ENCODE measurements at places on chromosomes 5 and 9.

DNA sequence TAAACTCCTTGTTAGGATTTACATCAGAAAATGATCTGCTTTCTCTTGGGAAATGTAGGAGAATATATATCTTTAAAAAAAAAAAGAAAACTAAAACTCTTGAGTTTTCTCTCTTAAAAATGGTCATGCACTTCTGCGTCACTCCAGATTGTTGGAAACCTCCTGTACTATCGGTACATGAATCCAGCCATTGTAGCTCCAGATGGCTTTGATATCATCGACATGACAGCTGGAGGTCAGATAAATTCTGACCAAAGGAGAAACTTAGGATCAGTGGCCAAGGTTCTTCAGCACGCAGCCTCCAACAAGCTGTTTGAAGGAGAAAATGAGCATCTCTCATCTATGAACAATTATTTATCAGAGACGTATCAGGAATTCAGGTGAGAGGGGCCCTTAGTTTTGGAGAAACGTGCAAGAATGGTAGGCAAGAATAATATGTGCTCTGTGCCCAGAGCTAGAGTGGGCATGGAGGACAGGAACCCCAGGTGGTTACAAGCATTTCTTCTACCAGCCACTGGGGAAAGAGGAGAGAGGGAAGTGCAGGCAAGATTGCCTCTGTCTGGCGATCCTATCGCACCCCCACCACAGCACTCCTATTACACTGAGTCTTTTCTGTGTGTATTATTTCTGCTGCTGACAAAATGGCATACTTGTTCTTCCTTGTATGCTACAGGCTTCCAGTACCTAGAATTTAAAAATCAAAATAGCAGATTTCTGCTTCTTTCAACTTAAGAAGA lies 41.4 kb upstream of the F2R start:
- DNase-seq = no peak

DNA sequence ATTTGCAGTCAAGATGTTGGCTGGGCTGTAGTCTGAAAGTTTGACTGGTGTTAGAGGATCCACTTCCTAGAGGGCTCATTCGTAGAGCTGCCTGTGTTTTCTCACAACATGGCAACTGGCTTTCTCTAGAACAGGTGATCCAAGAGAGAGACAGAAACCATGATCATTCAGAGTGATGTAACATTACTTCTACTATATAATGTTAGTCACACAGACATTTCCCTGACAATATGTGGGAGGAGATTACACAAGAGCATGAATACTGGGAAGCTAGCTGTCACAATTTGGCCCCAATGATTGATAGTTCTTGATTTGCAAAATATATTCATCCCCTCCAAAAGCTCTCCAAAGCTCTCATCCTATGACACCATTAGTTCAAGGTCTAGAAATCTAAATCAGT lies 10.9 kb upstream of the TMEM161B start:
- DNase-seq = no peak

DNA sequence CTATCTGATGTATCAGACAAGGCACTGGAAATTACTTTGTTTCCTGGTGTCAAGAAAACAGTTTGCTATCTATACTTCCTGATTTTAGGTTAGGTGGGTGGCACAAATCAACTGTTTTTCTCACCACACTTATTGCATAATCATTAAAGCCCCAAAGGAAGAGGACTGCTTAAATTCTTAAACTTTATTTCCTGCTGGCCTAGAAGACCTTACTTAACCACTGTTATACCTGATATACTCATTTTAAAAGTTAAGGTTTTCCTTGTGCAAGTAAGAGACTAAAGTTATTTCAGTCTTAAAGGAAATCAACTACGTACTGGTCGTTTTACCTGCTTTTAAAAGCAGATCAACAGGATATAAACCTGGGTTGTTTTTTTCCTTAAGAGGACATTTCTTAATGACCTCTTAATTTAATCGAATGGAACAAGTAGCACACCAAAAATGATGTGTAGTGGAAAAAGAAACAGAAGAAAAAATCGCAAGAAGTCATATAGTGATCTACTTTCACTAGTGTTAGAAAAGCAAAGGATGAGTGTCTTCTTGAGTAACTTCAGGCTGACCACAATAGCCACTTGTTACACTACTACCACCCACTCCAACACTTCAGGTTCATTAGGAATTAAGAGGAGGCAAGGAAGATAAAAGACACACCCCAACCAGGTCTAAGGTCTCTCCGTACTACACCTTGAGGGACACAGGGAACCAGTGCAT lies 974 bp downstream of the CLINT1 start:
- peak; percentile 68 for DNase-seq

GRCh38 chr9:35028341-35028740 lies 38.8 kb downstream of the DNAJB5 start:
- no peak for DNase-seq

All from CD14-positive monocyte (primary cell).